ENCODE measurements at places on chromosomes 5 and 9. TPM values are rescaled to one million over a fixed set of nuclear protein-coding genes. Genes with fewer than 3 reads are reported as not detected.

The CNTFR gene
- 15.9 TPM for polyA plus RNA-seq

The SLC6A19 gene
- 295 TPM for polyA plus RNA-seq

The PCDHA13 gene
- polyA plus RNA-seq = 0.72 TPM

The SH2D3C gene
- 7.4 TPM for polyA plus RNA-seq

The FOXD4L6 gene
- 0.06 TPM for polyA plus RNA-seq

The PHF24 gene
- polyA plus RNA-seq = 1.6 TPM

The GARIN3 gene
- polyA plus RNA-seq = not detected

The LCN15 gene
- polyA plus RNA-seq = 14.0 TPM

The SPINK1 gene
- polyA plus RNA-seq = 259 TPM

The ARL14EPL gene
- not detected for polyA plus RNA-seq

The ZDHHC11B gene
- 16.1 TPM for polyA plus RNA-seq

The SV2C gene
- polyA plus RNA-seq = 3.0 TPM

The PRDM9 gene
- polyA plus RNA-seq = not detected

The ABCA2 gene
- 25.3 TPM for polyA plus RNA-seq

The PCDHB8 gene
- polyA plus RNA-seq = 0.67 TPM

The IFNK gene
- 0.06 TPM for polyA plus RNA-seq

The SHISAL2B gene
- 0.06 TPM for polyA plus RNA-seq

The XPA gene
- 22.6 TPM for polyA plus RNA-seq

The BRD8 gene
- 88.3 TPM for polyA plus RNA-seq

The SPINK6 gene
- polyA plus RNA-seq = not detected

The RALGPS1 gene
- polyA plus RNA-seq = 58.8 TPM

The PCDHGA3 gene
- 0.96 TPM for polyA plus RNA-seq

The SUSD1 gene
- polyA plus RNA-seq = 28.4 TPM

The PCDHGC5 gene
- 0.39 TPM for polyA plus RNA-seq

The BARHL1 gene
- 0.01 TPM for polyA plus RNA-seq

The CCDC183 gene
- polyA plus RNA-seq = 27.4 TPM

The ARL15 gene
- polyA plus RNA-seq = 41.5 TPM

The ERP44 gene
- 42.5 TPM for polyA plus RNA-seq

The HNRNPH1 gene
- polyA plus RNA-seq = 1,181 TPM

The TUT7 gene
- polyA plus RNA-seq = 24.7 TPM

The DMAC1 gene
- polyA plus RNA-seq = 46.5 TPM

The RNF183 gene
- 0.91 TPM for polyA plus RNA-seq

The N4BP3 gene
- polyA plus RNA-seq = 2.0 TPM

The PKD2L2 gene
- 0.15 TPM for polyA plus RNA-seq

The GCNT4 gene
- 27.4 TPM for polyA plus RNA-seq

The SPINK13 gene
- not detected for polyA plus RNA-seq

The SPATA31A1 gene
- 0.01 TPM for polyA plus RNA-seq

The COL23A1 gene
- 8.9 TPM for polyA plus RNA-seq

All from large intestine (tissue), 12 donors.